ENCODE measurements at places on chromosomes 4 and X.

GRCh38 chrX:40199704-40200103 lies 101.9 kb upstream of the BCOR start:
- DNase-seq, result no peak

DNA sequence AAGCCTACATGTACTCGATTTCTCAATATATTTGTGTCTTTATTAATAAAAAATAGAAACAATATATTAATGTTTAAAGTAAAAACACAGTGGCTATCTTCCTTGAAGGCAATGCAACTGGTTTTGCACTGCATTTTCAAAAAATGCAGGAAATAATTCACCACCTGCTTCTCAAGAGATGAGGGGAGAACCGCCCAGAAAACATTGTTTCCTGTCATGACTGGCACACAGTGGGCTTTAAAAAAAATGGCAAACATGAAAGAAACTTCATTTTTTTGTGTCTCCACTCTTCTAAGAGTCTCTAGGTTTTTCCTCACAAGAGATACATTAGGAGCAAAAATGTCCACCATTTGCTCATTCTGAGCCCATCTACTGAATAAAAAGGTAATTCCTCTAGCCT lies 50.8 kb upstream of the C4orf50 start:
- DNase-seq, result no peak

GRCh38 chrX:120763269-120763668 lies 112.4 kb downstream of the CT47B1 start:
- no peak for DNase-seq

DNA sequence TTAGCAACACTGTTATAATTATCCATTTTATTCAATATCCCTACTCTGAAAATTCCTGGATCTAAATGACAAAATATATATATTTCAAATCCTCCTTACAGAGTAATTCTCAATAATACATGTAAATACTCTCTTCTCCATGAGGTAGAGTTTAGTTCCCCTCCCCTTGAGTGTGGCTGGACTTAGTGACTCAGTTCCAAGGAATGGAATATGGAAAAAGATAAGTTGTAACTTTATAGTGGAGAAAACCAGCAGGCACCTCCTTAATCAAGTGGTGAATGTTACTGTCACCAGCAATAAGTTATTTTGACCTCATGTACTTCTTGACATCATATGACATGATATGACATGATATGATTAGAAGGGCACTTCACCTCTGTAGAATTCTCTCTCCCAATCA lies 302.0 kb downstream of the RAB28 start:
- DNase-seq, result no peak

- DNase-seq, result no peak
Observed at GRCh38 chr4:140070366-140070765, 83.6 kb downstream of the MAML3 start.

GRCh38 chrX:139298437-139298836 lies 232.1 kb upstream of the F9 start:
- DNase-seq, result no peak

DNA sequence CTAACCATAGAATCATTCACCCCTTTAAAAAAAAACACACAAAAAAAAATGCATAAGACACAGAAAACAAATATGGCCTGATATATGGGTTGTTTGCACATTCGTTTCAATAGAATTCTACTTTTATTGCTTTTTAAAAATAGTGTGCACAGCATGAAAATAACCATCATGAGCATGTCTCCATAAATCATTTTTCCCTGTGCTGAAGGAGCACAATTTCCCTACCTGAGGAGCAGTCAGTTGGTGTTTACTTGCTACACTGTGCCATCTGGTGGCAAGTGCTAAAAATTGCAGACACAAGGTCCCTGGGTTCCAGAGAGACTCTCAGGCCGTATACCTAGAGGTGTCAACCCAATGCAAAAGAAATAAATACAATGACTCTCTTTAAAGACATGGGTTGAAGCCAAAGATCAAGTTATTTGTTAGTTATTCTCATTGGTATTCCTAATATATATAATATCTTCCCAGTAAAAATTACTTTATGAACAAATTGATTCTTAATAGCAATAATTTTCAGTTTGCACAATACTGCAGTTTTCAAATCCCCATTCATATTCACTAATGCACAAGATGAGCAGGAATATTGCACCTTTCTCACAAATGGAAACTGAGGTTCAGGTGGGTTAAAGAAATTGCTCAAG lies 551.4 kb downstream of the IQCM start:
- no peak for DNase-seq

DNA sequence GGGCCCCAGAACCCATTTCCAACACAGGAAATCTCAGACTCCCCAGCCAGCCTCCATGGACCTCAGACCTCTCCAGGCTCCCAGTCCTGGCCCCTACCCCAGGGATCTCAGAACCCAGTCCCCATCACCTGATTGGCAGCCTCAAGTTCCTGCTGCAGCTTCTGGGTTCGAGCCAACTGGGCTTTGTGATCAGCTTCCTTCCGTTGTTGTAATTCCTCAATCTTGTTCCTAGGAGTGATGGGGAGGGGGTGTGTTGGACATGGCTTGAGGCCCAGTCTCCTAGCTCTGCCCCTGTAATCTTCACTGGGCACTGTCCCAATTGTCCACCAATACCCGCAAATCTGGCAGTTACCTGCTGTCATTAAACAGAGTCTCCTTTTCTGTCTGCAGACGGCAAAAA lies 12.6 kb downstream of the GRIPAP1 start:
- DNase-seq, result no peak

DNA sequence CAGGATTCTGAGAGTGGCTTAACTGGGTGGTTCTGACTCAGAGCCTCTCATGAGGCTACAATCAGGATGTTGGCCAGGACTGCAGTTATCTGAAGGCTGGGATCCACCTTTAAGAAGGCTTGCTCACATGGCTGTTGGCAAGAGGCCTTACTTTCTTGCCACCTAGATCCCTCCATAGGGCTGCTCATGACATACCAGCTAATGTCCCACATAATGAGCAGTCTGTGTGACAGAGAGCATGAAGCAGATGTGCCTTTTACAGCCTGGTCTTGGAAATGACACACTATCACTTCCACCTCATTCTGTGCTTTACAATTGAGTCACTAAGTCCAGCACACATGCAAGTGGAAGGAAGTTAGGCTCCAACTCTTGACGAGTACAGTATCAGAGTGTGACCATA lies 4.3 kb upstream of the RBM3 start:
- no peak for DNase-seq

DNA sequence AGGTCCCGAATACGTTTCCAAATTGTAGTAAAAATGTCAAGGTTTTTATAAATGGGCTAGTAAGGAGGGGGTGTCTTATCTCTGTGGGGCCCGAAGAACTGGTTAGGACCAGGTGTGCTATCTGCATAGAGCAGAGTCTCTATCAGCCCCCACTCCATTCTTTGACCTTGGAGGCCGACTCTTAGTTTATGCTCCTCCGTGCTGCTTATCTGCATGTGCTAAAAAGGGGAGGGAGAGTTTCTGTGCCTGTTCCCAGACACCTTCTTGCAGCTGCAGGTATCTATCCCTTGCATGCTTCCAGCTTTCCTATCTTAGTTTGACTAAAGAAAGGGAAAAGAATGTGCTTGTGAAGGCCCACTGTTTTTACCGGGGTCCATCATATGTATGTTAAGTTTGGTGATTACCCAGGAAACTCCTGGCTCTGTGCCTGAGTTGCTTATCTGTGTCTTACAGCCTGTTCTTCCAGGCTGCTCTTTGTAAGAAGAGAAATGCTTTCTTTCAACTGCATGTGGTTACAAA lies 28.6 kb upstream of the NAF1 start:
- DNase-seq, result no peak

GRCh38 chr4:139826426-139826825 lies 160.8 kb downstream of the MGST2 start:
- DNase-seq, result no peak

DNA sequence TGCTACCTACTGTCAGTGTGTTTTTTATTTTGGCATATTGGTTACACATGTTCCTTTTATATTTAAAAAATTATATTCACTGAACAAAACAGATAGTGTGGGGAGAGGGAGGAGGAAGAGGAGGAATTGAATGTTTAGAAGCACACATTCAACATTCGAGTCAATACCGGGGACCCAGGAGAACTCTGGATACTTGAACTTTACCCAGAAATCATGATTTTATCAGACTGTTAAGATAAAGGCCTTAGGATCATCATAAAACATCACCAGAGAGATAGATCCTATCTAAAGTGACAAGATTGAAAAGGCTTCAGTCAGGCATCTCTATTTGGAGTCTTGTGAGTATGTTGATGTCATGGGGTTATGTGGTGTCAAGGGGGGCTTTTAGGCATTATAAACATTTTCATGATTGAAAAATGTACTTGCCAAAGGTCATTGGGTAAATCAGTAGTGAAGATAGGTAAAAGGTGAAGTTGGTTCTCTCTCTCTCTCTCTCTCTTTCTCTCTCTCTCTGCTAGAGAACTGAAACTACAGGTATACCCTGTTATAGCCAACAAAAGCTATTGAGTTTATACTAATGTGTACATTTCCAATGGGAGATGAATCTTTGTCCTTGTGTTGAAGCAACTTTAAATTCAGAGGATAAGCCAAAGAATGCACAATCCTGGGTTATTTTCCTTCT lies 16.9 kb upstream of the RGN start:
- DNase-seq, result no peak

GRCh38 chrX:38882894-38883626 lies 81.8 kb downstream of the MID1IP1 start:
- no peak for DNase-seq

DNA sequence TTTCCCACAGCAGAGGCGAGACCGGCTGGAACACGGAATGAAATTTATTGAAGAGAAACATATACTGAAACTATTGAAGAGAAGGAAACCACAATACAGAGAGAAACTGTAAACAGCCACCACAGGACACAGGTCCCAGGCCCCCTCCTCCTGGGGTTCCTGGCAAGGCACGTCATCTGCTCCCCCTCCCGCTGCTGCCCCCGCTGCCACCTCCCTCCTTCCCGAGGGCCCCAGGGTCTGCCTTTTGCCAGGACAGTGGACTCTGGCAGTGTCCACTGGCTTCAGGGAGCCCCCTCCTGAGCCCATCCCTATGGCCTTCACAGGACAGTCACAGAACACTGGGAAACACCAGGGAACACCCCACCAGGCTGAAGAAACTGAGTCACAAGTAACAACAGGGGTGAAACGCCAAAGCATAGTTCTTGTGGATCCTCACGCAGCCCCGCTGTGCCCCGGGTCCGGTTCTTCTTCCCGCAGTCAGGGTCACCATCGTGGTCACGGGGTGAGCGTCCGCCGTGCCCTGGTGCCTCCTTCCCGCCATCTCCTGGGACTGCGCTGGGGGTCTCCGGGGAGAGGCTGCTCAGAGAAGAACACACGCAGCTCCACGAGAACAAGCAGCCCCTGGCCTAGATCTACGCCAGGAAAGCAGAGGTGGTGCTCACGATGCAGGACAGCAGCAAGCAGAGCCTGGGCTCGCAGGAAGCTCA lies 5.4 kb downstream of the PNMA6E start:
- no peak for DNase-seq

DNA sequence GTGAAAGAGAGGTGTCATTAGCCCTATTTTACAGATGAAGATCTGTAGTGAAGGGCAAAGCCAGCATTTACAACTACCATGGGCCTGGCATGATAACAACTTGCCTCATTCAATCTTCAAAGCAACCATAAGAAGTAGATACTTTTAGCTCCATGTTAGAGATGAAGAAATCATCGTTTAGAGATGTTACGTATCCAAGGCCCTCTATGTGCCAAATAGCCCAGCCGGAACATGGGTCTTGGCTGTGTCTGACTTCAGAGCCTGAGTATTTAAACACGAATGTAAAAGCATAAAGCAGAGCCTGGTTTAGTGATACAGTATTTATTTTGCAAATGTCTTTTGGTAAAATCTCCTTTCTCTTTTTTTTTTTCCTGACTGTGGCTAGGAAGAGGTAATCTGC lies 197.1 kb downstream of the RASL11B start:
- DNase-seq, result no peak

GRCh38 chrX:149370097-149370496 lies 135.0 kb downstream of the IDS start:
- no peak for DNase-seq

DNA sequence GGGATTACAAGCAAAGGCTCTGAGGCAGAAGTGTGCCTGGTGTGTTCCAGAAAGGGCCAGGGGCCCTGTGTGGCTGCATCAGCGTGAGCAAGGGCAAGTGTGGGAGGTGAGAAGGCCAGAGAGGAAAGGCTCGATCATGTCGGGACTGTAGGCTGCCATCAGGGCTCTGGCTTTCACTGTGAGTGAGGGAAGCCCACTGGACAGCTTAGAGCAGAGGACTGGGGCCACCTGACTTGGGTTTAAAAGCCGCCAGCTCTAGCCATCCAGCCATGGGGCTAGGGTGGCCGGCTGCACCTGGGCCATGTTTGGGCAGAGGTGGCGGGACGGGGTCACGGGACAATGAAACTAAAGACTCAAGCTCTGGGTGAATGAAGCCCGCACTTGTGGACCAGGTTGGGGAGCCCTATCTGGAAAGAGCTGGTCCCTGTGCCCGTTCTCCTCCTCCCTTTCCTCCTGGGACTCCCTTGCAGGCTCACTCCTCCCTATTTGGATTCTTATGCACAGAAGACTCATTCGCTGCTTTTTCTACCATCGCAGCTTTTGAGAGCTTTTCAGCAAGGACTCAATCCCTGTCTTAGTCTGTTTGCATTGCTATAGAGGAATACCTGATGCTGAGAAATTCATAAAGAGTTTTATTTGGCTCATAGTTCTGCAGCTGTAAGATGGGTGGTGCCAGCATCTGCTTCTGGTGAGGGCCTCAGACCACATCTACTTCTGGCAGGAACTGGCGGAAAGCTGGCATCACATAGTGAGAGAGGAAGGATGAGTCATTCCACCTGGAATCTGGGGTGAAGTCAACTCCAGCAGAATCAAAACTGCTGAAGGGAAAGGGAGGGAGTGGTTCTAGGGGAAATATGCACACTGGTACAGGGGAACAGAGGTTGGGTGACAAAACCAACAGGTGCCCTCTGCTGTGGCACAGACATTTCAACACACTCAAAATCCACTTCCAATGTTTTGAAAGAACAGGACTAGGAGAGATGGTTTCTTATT lies 15.3 kb downstream of the CTAG1B start:
- no peak for DNase-seq

- DNase-seq, result no peak
Observed at GRCh38 chrX:70172964-70173363, 4.3 kb upstream of the DGAT2L6 start.

DNA sequence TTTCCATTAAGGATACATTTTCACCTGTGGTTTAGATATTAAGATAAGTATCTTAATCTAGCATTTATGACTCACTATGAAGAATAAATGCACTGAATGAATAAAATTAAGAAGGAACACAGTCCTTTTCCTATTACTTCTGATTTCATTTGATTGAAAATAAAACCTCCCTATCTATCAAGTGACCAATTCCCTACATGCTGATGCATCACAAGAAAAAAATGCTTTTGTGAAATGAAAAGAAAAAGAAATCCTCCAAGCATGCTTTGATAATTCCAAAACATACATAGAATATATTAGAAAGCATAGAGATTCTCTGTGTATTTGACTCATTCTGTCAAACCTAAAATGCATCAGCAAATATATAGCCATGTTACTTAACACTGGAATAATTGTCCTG lies 37.1 kb downstream of the PCDH10 start:
- DNase-seq, result no peak

- no peak for DNase-seq
Observed at GRCh38 chr4:138392751-138393308, 150.7 kb upstream of the SLC7A11 start.
